Anterior cingulate cortex (tissue), 58 donors: ENCODE measurements at places on chromosomes 12 and 14.

GRCh38 chr14:105177082-105177481 is 4.0 kb downstream of the NUDT14 start:
- no peak for DNase-seq

DNA sequence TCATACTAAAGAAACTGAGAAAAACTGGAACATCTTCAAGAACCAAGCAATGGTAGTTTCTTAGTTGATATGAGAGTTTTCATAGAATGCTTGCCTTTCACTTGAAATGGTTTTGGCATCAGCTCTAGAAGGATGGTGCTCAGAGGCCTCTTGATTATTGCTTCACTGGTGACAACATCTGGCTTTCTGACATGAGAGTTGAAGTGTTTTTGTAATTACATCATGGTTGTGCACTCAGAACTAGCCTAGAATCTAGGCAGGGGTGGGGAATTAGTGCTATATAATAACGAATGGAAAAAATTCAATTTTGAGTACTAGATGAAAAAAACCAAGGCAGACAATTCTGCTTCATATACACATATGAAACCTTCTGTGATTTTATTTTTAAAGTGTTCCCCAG is 172.8 kb upstream of the LMNTD1 start:
- no peak for DNase-seq

- no peak for DNase-seq
These were observed 145.4 kb downstream of the TMTC2 start for GRCh38 chr12:82832096-82832495.

DNA sequence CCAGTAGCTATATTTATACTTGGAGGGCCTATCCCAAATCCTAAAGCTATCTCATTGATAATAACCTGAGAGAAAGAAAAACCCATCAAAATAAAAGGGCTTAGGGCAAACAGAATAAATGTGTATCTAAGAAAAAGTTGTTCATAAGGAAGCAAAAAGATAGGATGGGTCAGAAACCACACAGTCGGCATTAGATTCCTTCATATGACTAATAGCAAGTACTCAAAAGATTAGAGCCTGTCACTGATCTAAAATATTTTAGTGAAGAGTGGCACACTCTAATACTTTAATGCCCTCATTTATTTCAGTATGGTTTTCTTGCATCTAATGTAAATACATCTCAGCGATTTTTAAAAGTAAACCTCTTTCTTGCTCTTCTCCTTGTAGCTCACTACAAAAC is 17.1 kb upstream of the NAV3 start:
- no peak for DNase-seq

GRCh38 chr14:99473458-99473857 is 7.2 kb downstream of the SETD3 start:
- DNase-seq: no peak

- DNase-seq: no peak
These were observed 53.1 kb downstream of the KCNA1 start for GRCh38 chr12:4962539-4963486.

DNA sequence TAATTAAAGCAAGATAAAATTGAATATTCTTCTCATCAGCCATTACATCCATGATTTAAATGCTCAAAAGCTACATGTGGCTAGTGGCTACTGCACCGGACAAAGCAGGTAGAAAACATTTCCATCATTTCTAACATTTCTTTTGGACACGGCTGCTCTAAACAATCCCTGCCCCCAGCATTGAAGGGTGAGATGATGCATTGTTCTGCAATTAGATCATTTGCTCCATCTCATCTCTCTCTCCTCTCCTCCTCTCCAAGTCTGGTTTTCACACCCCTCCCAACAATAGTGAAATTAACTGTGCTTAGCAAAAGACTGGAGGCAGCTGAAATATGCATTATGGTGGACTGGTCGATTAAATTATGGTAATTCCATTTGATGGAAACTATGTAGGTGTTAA is 288.5 kb downstream of the KSR2 start:
- DNase-seq: no peak

DNA sequence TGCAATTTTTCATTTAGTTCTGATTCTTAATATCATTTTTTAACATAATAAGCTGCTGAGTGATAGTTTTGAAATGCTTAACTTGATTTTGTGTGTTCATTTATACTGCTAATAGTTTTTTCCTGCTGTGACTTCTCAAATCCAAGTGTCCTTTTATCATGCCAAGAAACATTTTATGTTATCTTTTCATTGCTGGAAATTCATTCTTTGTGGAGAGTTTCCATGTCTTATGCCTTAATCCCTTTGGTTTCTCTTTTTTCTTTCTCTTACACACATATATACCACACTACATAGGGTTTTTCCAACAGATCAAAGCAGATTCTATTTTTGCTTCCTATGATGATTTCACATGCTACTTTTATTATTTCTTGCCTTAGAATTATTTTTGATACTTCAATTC is 981.1 kb downstream of the SLC6A15 start:
- DNase-seq: no peak

GRCh38 chr14:58167891-58168290 is 15.9 kb upstream of the ARMH4 start:
- DNase-seq: no peak

DNA sequence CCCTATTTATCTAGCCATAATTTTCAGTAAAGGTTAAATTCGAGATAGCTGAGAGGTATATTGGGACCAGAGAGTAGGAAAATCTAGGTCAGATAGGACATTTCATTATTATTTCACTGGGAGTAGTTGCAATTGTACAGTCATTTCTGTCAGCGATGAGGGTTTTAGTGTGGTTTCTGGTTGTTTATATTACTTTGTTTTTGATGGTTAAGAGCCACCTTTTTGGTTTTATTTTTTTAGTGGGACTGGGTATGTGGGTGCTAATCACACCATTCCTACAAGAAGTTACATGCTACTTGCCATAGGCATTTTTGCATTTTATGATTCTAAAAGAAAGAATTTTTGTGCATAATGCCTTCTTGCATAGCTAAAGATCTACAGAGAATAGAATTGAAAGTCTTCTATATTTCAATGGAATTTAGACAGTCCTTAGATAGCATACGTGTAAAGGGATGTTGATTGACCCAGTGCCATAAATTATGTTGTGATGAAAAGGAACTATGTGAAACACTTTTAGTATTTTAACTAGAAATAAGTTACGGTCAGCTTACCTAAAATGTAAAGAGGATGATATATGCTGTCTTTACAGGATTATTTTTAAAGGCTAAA is 85.2 kb downstream of the KTN1 start:
- DNase-seq: no peak

DNA sequence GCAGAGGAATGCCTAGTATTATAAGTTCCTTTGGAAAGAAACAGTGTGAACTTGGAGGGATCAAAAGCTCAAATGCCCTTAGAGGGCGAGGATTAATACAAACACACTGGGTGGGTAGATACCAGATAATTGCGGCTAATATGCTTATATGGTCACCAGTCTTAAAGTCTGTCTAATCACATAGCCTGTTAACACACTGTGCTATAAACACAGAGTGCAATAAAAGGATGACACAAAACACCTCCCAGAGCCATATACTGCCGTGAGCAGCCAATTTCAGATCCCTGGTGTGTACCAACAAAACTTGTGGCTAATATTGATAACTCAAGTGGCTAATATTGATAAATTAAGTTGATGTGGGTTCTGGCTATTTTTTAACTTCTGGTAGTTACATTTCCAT is 1.7 kb upstream of the IL26 start:
- no peak for DNase-seq

DNA sequence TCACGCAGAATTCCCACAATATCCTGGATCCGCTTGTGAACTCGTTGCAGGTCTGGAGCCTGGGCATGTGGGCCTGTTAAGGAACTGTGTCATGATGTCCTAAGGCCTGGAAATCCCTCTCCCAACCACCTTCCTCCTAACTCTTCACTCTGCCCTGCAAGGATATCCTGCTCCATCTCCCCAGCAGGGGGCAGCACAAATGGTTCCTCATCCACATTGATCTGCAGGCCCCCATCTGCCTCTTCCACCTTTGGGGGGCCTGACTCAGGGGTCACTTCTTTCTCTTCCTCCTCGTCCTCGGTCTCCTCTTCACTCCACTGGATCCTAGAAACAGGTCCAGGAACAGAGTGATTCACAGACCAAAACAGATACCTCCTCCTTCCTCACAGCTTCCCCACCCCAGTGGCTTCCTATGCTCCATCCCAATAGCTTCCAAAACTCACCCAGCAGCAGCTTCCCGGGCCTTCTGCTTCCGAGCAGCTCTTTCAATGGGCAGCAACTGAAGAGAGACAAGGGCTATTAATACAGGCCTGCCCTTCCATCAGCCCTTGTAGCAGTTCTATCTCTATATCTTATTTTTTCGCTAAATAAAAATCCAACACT is 4.5 kb downstream of the NOP2 start:
- DNase-seq: no peak

DNA sequence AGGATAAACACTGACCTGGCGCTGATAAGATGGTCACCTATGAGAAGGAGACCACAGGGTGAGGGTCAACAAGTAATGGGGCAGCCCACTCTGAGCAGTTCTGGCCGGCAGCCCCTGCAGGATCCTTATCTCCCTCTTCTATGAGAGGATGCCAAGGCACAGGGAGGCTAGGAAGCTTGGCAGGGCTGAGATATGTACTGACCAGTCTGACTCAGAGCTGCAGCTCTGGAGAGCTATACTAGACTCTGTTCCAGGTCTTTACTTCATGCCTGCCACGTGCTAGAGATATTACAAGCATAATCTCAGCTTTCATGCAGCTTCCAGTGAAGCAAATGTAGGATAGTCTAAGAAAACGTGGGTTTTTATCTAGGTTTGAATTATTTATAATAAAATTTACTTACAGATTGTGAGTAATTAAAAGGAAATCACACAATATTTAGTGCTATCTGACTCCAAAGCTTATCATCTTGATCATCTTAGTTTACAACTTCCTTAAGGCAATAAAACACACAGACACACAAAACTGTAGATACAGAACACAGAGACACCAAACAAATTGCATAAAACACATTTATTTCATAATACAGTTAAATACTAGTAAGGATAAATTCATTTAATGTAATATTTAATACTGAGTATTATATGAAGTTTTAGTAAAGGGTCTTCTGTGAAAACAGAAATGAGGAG is 32.3 kb downstream of the GIT2 start:
- no peak for DNase-seq

DNA sequence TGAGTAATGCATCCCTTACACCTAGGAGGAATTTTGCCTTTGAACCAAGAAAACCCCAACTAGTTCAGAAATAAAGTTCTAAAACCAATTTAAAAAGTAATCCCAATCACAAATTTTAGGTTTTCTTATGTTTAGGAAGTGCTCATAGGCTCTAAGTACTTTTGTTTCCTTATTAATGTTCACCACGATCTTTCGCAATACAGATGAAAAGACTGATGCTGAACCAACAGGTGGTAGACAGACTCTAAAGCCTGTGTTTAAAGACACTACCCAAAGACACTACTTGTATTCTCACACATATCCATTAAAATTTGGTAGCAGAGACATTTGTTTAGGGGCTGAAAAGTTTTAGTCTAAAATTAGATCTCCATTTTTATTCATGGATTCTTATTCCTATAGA is 10.6 kb upstream of the PHLDA1 start:
- DNase-seq: no peak

GRCh38 chr12:124538194-124539082 is 29.0 kb downstream of the NCOR2 start:
- DNase-seq: no peak

DNA sequence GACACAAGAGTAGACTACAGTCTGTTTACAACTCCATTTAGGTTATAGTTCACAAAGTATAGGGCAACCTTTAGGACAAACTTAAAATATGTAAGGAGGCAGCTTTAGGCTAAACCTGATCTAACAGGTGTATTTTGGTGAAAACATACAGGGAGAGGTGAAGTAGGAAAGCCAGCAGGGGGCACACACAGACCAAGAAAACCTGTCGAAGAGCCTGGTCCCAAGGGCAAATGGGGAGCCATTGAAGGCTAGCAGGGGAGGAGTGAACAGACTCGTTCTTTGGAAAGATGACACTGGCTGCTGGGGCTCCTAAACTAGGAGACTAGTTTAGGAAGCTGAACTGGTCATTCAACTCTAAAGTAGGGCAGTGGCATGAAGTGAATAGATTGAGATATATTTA is 138.8 kb upstream of the WSCD2 start:
- DNase-seq: no peak

DNA sequence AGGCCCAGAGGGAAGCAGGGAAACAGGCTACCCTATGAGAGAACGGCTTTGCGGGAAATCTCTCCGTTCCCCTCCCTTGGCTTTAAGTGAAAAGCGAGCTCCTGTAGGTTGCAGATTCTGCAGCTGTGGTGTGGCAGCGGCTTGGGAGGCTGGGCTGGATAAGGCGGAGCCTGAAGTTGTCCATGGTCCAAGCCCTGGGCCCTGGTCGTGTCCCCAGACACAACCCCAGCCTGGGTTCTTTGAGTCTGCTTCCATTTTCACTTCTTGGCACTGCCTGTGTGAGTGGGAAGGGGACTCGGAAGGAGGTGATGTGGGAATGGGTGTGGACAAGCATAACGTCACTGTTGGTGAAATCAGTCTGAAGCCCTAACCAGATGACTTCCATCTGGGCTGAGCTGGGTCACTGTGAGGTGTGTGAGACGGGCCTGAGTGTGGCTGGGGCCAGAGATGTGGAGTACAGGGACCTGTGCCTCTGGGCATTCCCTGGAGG is 43.0 kb upstream of the CTDSP2 start:
- no peak for DNase-seq

DNA sequence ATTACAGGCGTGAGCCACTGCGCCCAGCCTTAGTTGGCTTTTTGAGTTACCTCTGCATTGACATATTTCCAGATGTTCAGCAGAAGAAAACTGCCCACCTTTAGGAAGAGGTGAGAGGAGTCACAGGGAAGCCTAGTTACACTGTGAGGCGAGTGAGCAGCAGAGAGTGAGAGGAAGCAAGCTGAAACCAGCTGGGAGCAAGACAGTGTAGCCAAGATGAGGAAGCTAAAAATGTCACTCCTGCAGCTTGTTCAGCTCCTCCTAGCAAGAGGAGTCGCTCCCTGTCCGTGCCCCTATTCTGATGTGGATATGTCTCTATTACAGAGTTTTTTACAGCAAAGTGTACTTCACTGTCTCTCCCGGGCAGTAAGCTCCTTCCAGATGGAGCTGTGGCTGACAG is 127.6 kb downstream of the GXYLT1 start:
- no peak for DNase-seq

GRCh38 chr14:21066882-21067502 is 3.1 kb upstream of the ARHGEF40 start:
- no peak for DNase-seq

DNA sequence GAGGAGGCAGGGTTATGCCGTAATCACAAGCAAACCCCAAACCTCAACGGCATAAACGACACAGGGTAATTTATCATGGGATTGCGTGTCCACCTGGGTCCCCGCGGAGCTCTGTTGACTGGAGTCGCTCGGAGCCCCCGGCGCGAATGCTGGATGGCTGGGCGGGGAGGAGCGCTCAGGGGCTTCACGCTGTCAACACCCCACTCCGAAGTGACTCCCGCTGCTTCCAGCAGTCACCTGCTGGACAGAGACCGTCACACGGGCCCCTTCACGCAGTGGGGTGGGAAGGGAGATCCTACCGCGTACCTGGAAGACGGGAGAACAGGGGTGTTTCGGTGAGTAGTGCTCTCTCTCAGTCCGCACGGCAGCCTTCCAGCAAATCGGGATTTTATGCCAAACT is 4.4 kb upstream of the GALNT9 start:
- DNase-seq: no peak

- no peak for DNase-seq
These were observed 46.9 kb downstream of the ACTN1 start for GRCh38 chr14:68932231-68932630.
